Stimulated activated naive CD4-positive, alpha-beta T cell treated with Interleukin-2 at 50 U/mL for 16 hours (primary cell): ENCODE measurements at places on chromosomes 3 and 15.
A peak's percentile ranks its signal among the peaks of the same experiment; 100 is the strongest.

DNA sequence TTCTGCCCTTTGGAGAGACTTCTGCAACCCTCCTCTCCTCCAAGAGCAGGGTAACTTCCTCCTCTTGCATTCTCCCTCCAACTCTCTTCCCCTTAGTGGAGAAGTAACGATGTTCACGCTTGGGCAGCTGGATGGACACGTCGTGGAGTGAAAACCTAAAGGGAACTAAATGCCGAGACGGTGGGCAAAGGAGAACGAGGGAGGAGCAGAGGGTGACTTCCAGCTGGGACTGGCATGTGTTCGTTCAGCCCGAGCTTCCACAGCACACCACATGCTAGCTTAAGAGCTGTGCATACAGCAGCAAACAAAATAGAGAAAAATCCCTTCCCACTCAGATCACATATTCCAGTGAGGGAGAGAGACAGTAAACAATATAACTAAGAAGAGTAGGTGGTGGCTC lies 179.8 kb downstream of the SLCO3A1 start:
- DNase-seq, result no peak

- DNase-seq, result no peak
Measured at GRCh38 chr3:112470788-112471187, 28.5 kb downstream of the BTLA start.

- DNase-seq, result no peak
Measured at GRCh38 chr15:82951472-82952157, 905 bp downstream of the HOMER2 start.

DNA sequence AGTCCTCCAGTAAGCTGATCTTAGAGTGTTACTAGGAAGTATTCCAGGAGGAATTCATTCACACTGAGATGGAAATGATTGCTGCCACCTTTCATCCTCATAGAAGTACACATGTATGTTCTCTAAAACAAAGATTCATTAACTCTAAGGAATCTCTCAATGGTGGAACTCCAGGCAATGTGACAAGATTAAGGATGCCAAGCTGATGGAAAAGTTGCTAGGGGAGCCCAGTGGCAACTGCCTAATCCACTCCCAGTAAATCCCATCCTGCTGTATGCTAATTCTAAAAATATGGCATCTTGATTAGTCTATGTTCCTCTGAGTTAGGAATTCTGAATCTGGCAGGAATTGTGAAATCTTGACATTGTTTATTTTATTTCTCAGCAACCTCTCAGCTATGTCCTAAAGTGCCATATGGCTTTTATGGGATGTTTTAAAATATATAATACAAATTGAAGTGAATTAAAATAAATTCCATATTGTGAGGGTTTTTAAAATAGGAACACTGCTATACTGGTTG lies 210.0 kb upstream of the TRIM42 start:
- no peak for DNase-seq

DNA sequence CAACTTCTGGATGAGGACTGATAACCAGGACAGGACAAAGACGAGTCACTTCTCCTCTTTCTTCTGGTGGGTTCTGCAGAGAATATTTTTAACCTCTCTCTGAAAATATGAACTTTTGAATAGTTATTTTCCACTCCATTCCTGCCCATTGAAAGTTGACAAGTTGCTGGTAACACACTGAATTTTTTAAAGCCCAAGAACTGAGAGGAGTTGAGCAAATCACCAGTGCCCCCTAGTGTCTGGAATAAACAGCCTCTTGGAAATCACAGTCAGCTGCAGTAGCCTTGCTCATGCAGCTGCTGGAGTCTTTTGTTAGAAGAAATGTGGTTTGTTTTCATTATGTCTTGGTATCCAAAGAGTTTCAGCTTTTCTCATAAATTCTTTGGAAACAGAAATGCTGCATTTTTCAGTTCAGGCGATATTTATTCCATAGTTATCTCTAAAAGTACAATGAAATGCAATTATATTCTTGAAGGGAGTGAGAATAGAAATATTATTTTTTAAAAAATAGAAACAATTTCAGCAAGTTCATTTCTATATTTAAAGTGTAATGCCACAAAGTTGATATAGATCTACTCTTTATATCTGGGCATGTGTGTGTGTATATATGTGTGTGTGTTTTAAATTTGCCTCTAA lies 741.0 kb upstream of the CBLB start:
- DNase-seq, result peak; percentile 46

- no peak for DNase-seq
Measured at GRCh38 chr15:64519897-64520296, 59.5 kb downstream of the ZNF609 start.

DNA sequence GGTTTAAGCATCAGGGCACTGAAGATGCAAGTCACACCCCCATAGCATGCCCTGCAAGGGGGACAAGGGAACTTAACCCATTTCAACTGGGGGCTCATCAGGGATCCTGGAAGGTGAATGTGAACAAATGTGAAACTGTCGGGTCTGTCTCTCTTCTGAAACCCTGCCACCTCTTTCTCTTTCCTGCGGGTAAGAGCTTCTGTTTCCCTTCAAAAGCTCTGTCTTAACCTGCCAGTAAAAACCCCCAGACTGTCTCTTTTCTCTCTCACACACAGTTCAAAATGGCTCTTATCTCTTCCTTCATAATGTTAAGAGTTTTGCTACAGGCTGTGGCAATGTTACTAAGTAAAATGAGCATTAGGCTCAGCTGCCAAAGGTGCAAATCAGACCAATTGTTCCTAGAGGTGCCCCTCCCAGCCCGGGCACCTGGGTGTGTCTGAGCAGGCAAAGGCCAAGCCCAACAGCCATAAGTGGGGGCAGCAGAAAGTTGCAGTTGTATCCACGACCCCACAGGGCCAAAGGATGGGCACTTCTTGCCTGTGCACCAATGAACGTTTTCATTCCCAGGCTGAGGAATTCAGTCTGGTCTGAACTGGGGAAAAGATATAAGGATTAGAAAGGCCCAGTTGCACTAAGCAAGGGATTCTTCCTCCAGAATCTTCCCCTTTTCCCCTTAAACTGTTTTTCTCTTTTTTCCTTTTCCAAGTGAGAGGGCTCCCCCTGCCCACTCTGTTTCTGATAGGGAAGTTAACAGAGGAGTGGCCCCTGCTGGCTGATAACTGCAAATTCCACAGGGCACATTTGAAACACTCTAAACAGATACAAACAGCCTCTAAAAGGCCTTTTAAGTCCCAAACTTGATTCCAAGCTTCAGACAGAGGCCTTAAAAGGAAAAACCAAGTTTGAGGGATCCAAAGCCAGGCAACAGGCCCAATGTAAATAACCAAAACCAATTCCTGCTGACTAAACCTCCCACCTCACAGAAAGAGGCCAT lies 113.8 kb upstream of the EPHA6 start:
- no peak for DNase-seq

GRCh38 chr3:97612632-97613031 lies 151.9 kb upstream of the ARL6 start:
- DNase-seq, result no peak
